NCI-H2081 treated with DMSO at 0.1 percent for 48 hours (cell line): ENCODE measurements at places on chromosomes 4 and X.
A peak's percentile ranks its signal among the peaks of the same experiment; 100 is the strongest.

- DNase-seq, result no peak
These were observed 1.0 kb downstream of the PNMA3 start for GRCh38 chrX:153057281-153057680.

GRCh38 chr4:54662901-54663585, 5.3 kb downstream of the KIT start:
- DNase-seq, result no peak

- DNase-seq, result no peak
These were observed 8.3 kb downstream of the HCCS start for GRCh38 chrX:11119313-11119943.

- DNase-seq, result no peak
These were observed 315.3 kb downstream of the PAPSS1 start for GRCh38 chr4:107404591-107405300.

DNA sequence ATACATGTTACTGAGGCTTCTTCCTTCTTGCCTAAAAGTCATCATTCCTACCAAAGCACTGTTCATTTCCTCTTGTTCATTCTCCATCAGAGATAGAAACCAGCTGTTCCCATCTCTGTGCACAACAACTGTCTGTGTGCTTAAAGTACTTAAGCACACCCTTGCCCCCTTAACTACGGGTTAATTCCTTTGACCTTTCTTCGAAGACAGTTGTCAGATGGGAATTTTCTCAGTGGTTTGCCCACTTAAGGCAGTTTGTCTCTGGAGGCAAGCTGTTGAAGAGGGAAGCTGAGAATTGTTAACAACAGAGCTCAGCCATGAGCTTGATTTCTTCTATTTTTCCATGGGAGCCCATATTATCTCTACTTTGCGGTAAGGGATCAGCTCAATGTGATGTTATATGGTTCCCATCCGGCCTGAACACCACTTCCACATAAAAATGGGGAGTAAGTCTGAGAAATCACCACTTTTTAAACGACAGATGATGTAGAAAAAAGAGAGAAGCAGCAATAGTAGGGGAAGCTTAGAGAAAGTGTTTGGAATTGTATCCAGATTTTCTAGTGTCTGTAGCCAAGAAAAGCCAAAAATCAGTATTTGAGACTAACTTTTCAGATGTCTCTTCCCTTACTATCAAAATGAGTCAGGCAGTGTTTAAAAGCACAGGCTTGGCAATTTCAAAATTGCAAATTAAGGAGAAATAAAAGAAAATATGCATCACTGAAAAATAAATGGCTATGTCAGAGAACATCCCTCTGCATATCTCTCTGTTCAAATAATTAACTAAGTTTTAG, 194.4 kb downstream of the SLIT2 start:
- DNase-seq, result no peak

DNA sequence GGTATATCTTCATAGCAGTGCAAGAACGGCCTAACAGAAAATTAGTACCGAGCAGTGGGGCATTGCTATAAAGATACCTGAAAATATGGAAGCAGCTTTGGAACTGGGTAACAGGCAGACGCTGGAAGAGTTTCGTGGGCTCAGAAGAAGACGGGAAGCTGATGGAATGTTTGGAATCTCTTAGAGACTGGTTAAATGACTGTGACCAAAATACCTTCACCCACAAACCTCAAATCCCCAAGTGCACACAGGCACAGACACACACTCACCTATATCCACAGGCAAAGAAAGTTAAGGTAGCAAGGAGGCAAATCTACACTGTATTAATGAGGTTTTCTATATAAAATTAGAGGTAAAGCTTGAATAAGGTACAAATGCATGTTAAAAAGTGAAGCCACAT, 14.6 kb upstream of the SPRY1 start:
- no peak for DNase-seq

DNA sequence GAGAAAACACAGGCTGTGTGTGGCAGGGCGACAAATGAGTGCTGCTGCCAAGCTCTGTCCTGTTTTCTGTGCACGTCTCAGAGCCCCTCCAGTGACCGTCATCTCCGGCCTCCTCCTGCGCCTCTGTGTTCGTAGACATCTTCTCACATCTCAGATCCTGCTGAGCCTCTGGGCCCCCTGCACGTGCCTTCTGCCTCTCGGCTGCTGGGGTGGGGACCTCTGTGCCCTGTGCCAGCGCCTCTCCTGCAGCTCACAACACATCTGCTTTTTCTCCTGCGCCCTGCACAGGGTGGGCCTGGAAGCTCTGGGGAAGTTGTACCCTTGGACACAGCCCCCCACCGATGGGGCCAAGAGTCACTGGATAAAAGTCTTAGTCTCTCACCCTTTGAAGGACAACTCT, 2.4 kb upstream of the CTAG2 start:
- no peak for DNase-seq

- DNase-seq, result no peak
These were observed 242.9 kb downstream of the DCLK2 start for GRCh38 chr4:150321113-150321512.

DNA sequence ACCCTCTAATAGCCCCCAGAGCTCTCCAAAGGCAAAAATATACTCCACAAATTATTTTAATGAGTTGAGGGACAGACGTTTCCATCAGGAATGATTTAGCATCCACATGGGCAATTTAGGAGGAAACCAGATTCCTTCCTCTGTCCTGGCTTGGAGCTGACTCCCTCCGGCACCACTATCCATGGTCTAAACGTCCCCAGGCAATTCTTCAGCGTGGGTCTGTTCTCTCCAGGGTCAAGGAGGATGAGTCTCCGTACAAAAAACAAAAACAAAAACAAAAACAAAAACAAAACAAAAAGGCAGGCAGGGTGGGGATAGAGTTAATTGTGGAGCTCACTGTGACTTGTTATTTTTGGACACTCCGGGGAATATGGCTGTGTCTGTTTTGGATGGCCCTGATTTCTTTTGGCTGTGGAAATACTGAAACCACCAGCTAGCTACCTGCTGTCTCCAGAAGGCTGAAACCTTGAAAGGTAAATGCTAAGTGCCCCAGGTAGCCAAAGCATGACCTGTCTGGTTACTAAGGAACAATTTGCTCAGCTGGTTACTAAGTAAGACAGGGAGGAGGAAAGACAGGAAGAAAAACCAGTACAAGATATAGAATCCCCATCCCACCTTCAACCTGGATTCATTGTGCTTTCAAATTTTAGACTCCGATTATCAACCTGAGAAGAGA, 419.1 kb upstream of the LCORL start:
- DNase-seq, result peak; percentile 68

- no peak for DNase-seq
These were observed 108.4 kb upstream of the LRPAP1 start for GRCh38 chr4:3640587-3640962.

GRCh38 chr4:142832022-142832421, 14.1 kb downstream of the INPP4B start:
- DNase-seq, result no peak

GRCh38 chr4:170226288-170226687, 136.5 kb upstream of the AADAT start:
- DNase-seq, result no peak

DNA sequence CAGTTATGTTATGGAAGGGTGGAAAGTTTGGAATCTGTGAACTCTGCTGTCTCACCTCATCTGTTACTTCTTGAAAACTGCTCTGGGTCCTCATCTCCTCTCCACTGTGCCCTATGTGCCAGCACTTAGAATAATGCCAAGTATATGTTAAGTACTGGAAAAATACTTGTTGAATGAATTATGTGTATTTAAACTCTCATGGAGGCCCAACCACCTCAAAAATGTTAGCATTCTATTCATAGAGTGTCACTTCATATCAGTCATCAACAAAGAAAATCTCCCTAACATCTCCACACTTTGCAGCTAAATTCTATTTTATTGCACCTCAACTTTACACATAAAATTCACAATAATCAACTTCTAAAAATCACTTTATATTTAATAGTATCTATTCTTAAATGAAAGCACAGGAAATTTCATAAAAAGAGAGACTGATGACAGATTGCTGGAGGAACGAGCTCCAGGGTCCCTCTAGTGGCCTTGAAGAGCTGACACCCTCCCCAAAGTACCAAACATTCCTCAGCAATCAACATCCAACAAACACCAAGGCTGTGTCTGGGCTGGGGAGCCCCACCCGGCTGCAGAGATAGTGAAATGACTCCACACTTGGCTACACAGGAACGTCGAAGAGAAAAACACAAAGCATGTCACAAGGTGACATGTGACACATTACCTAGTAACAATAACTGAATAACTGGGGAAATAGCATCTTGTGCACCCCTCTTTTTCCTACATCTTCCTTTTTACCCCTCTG, 45.8 kb downstream of the SLC39A8 start:
- no peak for DNase-seq

- no peak for DNase-seq
These were observed 13.4 kb downstream of the PRPS2 start for GRCh38 chrX:12804655-12805054.

- no peak for DNase-seq
These were observed at the start of gene ZFP92 for GRCh38 chrX:153411255-153411987. ZFP92 (plus strand) TSS chrX:153411472; CDS start chrX:153418323, 6,851 bp downstream.

GRCh38 chr4:156223985-156224384, 270.3 kb upstream of the CTSO start:
- no peak for DNase-seq

DNA sequence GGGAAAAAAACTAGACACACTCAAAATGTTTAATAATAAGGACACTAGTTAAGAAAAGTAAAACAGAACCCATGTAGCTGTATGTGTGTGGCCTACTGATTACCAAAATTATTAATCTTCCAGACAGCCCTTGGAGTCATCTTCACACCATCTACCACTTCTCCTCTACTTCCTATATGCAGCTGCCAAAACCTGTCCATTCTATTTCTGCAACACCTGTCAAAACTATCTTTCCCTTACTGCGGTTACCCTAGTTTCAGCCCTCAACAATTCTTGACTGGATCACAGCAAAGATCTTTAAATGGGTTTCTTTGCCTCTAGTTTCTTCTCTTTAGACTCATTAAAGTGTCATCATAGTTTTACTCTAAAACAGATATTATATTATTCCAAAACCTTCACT, 72.6 kb downstream of the GPR82 start:
- no peak for DNase-seq

GRCh38 chr4:94827481-94828110, 69.8 kb downstream of the BMPR1B start:
- no peak for DNase-seq

DNA sequence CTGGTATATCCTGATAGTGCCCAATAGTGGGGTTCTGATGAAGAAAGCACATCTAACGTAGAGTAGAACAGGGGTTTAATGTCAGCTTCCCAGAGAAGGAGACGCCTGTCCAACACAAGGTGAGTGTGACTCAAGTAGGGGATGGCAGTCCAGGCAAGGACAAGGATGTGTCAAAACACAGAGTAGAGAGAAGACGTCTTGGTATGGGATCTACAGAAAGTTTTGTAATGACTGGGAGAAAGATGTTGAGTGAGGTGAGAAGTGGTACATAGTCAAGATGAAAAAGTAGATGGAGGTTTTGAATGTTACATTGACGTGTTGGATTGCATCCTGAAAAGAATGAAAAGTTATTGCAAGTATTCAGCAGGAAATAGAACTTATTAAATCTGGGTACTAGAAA, 124.4 kb downstream of the TMA16 start:
- DNase-seq, result no peak

DNA sequence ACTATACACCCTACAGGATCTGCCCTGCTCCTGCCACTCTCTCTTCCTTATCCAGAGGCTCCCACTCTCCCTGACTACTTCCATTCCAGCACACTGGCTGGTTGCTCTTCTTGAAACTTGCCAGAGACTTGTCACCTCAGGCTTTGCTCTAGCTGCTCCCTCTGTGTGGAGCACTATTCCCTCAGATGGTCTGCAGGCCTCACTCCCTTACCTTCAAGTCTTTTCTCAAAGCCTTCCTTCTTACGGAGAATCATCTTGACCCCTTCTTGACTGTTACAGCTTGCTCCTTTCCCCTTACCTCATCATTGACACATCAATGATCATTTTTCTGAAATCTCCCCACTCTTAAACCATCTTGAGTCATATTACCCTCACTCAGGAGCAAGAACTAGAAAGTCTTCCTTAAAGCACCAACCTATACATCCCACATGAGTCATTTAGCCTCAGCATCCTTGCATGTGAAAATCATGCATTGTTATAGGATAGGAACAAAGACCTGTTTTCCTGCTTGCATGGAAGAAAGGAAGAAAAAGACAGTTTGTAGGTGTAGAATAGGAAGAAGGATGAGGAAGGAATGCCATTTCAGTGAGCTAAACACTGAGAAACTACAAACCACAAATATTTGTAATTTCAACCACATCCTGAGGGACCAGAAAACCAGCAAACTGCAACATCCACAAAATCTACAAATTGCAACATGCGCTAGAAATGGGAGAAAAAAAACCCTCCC, 55.7 kb downstream of the ANTXR2 start:
- no peak for DNase-seq

DNA sequence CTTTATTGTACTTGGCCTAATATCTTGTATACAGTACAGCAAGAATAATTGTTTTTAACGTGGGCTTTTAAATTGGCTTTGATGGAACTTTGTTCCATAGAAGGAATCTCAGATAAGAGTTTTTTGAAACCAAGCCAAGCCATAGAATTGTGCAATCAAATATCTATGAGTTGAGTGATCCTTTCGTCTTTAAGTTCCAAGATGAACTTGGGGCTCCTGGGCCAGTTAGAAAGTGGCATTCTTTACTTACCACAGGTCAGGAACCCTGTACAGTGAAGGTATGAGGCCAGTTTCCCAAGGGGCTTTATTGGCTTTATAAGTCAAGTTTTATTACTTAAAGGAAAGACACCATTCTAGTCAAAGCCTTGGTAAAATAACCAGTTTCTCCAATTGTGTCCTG, 2104.2 kb downstream of the PCDH7 start:
- no peak for DNase-seq

- DNase-seq, result no peak
These were observed 452.1 kb downstream of the STPG2 start for GRCh38 chr4:97691111-97691605.
